ENCODE measurements at places on chromosomes 1 and 21. TPM values are rescaled to one million over a fixed set of nuclear protein-coding genes. Genes with fewer than 3 reads are reported as not detected.

DNA sequence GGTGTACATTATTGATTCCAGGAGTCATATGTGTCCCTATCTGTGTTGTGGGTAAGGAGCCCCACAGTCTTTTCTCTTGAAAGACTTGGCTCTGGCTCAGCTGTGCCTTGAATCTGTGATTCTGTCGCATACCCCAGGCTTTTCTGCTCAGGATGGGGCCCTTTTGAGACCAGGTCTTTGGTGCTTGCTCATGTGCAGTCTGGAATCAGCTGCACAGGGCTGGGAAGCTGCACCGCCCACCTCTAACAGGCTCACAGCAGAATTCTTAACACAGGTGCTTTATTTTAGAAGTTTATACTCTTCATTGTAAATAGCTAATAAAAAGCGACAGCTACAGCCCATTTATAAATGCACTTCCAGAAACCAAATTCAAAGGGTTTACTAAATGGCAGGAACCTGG lies 61.3 kb downstream of the ST6GALNAC3 start:
- H3K4me3 ChIP-seq: no peak overlapping the region
- H3K27me3 ChIP-seq: no peaks in the 10 kb centered on the region
- DNase-seq: no peak
- no peak overlapping the region for H3K27ac ChIP-seq
- H3K36me3 ChIP-seq: no peaks in the 10 kb centered on the region

DNA sequence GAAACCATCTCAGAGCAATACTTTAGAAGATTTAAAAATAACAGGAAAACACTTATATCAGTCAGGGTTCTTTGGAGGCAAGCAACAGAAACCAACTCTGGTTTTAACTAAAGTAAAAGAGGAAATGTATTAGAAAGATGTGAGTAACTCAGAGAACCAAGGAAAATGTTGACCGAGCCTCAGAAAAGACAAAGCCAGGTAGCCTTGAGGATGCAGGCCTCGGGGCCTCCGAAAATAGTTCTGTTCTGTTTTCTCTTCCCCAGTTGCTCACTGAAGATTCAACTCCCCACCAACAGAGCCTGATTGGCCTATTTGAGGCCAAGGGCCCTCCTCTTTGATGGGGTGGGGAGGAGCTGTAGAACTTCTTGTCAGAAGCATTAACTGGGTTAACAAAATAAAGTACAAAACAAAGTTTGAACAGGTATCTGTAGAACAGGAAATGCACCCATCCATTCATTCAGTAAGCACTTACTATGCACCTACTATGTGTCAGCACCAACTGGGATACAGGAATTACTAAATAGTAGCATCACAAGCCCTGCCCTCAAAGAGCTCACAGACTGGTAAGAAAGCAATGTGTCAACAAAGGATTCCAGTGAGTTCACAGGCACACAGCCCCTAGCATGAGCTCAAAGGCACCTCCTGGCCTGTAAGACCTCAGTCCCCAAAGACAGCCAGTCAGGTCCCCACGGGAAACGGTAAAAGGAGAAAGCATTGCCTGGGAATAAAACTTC lies 12.6 kb downstream of the SLAMF8 start:
- H3K4me3 ChIP-seq: no peak overlapping the region
- no peak for DNase-seq
- no peaks in the 10 kb centered on the region for H3K27me3 ChIP-seq
- peaks cover 6% of the 10 kb centered on the region for H3K4me1 ChIP-seq
- no peaks in the 10 kb centered on the region for H3K36me3 ChIP-seq
- H3K27ac ChIP-seq: no peak overlapping the region

Gene GUCA2B
- polyA plus RNA-seq: not detected

GRCh38 chr1:107692580-107693345 lies 272.2 kb downstream of the VAV3 start:
- H3K4me1 ChIP-seq: no peaks in the 10 kb centered on the region
- no peak overlapping the region for H3K4me3 ChIP-seq
- H3K27ac ChIP-seq: no peak overlapping the region
- no peak for DNase-seq
- H3K27me3 ChIP-seq: no peaks in the 10 kb centered on the region
- peaks cover 13% of the 10 kb centered on the region for H3K36me3 ChIP-seq

Measured in CD14-positive monocyte (primary cell).